Activated T-cell treated with anti-CD3 and anti-CD28 coated beads for 24 hours (primary cell): ENCODE measurements at places on chromosomes 7 and 10.

GRCh38 chr10:78973901-78974616, 94.7 kb upstream of the ZMIZ1 start:
- DNase-seq, result peak; percentile 24

DNA sequence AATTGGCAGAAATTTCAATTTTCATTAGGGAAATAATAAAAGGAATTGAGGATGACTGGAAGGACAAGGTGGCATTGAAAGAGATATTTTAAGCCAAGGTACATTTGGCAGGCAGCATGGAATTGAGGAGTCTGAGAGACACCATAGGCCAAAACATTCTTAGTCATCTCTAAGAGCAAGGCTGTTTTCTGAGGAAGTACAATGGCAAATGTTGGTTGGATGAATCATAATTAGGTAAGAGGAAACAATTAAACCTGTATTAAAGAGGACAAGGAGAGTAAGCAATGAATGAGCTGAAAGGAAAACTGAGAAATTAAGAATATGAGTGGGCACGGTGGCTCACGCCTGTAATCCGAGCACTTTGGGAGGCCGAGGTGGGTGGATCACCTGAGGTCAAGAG, 86.3 kb downstream of the MRPL32 start:
- no peak for DNase-seq

DNA sequence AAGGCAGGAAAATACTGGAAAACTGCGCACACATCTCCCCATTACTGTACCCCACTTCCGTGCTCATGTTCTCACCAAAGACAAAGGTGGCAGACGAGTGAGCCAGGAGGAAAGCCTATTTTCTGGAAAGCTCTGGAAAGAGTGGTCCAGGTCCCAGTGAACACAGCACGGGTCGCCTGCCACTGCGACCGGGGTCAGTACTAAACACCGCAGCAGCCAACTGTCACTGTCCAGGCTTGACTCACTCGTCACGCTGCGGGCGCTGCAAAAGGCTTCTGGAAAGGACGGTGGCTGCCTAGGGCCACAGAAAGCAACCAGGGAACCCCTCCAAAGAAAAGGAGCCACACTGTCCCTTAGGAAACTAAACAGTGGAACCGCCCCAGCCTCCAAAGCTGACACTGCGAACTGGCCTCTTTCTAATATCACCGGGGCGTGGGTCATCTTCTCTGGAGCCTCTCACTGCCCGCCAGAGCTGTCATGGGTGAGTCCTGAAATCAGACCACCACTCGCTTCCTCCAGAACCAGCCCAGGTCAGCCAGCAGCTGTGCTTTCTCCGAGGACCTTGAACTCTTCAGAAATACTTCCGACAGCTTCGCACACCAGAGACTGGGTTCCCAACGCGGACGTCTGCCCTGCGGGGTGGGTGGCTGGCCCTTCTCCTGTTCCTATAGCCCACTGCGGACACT, 4.0 kb downstream of the RADIL start:
- no peak for DNase-seq

GRCh38 chr7:17898111-17898510, 42.2 kb downstream of the SNX13 start:
- no peak for DNase-seq

GRCh38 chr10:89428877-89429276, 14.5 kb downstream of the IFIT5 start:
- DNase-seq, result no peak

GRCh38 chr10:5604961-5605360, 61.4 kb downstream of the ASB13 start:
- DNase-seq, result no peak

- DNase-seq, result no peak
Measured at GRCh38 chr7:107876916-107877315, 14.1 kb upstream of the DLD start.
